ENCODE measurements at places on chromosomes 2 and 18. TPM values are rescaled to one million over a fixed set of nuclear protein-coding genes. Genes with fewer than 3 reads are reported as not detected.
A peak's percentile ranks its signal among the peaks of the same experiment; 100 is the strongest.

DNA sequence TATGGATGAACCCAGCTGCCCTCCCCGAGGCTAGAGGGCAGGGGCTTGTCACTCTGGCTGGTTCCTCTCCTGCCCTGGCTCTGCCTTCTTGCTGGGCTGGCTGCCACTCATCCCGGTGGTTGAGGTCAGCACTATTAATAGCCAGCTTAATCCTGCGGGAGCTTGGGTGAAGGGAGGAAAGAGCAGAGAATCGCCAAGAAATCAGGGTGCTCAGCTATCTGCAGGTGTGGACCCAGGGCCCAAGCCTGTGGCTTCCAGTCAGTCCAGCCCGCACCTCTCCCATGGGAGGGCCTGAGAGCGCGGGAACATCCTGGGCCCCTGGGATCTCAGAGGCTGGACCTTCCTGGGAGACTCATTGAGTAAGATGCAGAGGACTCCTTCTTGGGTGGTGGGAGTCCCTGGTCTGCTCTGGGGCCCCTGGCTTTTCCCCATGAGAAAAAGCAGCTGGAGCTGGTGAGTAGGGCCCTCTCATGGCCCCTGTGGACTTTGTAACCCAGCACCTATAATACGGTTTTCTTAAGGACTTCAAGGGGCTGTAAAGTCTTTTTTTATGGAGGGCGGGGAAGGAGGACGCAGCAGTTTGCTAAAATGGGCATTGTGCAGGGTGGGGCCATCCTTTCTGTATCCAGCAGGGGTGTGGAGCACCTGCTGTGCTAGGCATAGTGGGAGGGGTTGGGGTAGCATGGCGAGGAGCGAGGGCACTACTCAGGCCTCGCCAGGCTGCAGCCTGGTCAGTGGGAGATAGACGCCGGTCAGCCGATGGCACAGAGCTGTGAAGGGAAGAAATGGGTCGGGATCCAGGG, 27.4 kb upstream of the CNNM3 start:
- peak; percentile 37 for DNase-seq
- no peaks in the 10 kb centered on the region for H3K27me3 ChIP-seq
- peaks cover 13% of the 10 kb centered on the region for H3K4me1 ChIP-seq
- no peak overlapping the region for H3K4me3 ChIP-seq

DNA sequence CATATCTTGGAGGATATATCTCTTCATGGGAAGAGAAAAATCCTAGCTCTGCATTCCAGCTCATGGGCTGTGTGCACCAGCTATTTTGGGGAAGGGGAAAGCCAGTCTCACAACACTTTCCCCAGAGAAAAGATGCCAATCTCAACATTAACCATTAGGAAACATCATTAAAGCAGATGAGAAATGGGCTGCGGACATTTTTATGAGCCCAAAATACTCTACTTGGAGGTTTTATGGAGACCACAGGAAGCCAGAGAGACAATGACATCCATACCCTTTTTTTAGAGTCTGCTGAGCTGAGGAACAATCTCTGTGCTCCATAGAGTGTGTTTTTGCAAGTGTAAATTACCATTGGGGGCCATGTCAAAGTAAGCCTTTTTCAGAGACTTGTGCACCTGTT, 213.7 kb downstream of the TRIB2 start:
- peaks cover 19% of the 10 kb centered on the region for H3K4me1 ChIP-seq
- no peak overlapping the region for H3K27ac ChIP-seq
- no peaks in the 10 kb centered on the region for H3K27me3 ChIP-seq

DNA sequence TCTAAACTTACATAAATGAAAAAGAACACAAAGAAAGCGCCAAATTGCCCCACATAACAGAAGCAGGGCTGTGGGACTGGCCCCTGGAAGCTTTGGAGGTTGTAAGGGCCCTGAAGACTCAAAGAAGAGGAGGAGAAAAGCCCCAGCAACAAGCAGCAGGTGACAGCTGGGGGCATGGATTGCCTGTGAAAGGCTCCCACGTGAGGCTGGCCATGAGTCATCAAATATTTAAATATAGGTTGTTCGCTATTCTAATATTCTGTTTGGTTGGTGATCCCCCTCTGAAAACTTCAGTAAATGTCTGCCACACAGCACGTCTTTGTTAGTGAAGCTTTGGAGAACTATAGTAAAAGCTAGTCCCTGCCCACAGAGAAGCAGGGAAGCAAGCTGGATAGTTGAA, 132.4 kb downstream of the MREG start:
- no peaks in the 10 kb centered on the region for H3K36me3 ChIP-seq
- no peaks in the 10 kb centered on the region for H3K27me3 ChIP-seq
- H3K4me3 ChIP-seq: no peak overlapping the region
- H3K4me1 ChIP-seq: peaks cover 51% of the 10 kb centered on the region
- H3K27ac ChIP-seq: peak overlapping the region; percentile 45

DNA sequence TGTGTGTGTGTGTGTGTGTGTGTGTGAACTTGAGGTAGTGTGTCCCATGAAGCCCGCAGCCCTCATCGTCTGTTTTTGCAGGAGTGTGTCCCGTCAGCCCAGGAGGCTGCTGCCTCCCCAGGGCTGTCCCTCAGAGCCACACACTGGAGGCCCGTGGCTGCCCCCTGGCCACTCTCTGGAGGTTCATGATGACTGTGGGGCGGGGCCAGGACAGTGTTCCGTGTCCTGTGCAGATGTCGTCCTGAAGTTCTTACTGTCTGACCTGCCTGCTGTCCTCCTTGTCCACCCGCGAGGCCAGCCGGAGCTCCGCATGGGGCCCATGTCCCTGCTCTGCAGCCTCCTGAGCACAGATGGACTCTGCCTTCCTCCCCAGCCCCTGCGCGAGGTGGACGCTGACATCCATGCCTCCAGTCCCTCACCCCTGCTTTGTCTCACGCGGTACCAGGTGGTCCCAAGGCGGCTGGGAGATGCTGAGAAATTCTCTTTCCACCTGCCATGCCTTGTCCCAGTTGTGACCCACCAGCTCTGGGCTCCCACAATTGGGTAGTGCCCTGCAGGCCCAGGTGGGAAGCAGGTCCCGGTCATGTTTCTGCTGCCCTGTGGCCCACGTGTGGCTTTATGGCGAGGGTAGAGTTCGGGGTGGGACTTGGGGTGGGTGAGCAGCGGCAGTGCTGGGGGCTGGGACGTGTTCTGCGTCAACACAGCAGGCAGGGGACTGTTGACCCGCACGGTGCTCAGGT, 92.8 kb downstream of the NFATC1 start:
- H3K27me3 ChIP-seq: no peaks in the 10 kb centered on the region
- peaks cover 13% of the 10 kb centered on the region for H3K4me1 ChIP-seq
- no peaks in the 10 kb centered on the region for H3K36me3 ChIP-seq

- no peaks in the 10 kb centered on the region for H3K36me3 ChIP-seq
- H3K27ac ChIP-seq: no peak overlapping the region
- no peak overlapping the region for H3K4me3 ChIP-seq
- no peak for DNase-seq
Measured at GRCh38 chr2:140234116-140234515, 1453.9 kb upstream of the NXPH2 start.

DNA sequence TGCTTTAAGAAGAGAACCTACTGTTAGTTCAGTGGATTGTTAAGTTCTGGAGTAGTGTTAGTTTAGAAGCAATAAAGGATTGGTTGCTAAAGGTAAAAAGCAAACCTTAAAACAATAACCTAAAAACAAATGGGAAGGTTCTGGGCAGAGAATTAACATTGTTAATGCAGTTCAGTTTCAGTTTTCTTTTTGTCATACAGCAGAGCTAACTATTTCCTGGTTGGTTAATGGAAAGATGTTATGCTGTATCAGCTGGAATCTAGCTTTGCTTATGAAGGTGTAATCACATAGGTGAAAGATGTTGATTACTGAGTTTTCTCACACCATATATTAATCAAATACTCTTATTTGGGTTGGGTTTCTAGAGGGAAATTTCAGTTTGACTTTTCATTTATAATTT, 23.8 kb downstream of the SMAD4 start:
- peaks cover 15% of the 10 kb centered on the region for H3K4me1 ChIP-seq
- no peak overlapping the region for H3K4me3 ChIP-seq
- H3K27me3 ChIP-seq: no peaks in the 10 kb centered on the region
- no peak overlapping the region for H3K27ac ChIP-seq
- peaks cover 42% of the 10 kb centered on the region for H3K36me3 ChIP-seq

DNA sequence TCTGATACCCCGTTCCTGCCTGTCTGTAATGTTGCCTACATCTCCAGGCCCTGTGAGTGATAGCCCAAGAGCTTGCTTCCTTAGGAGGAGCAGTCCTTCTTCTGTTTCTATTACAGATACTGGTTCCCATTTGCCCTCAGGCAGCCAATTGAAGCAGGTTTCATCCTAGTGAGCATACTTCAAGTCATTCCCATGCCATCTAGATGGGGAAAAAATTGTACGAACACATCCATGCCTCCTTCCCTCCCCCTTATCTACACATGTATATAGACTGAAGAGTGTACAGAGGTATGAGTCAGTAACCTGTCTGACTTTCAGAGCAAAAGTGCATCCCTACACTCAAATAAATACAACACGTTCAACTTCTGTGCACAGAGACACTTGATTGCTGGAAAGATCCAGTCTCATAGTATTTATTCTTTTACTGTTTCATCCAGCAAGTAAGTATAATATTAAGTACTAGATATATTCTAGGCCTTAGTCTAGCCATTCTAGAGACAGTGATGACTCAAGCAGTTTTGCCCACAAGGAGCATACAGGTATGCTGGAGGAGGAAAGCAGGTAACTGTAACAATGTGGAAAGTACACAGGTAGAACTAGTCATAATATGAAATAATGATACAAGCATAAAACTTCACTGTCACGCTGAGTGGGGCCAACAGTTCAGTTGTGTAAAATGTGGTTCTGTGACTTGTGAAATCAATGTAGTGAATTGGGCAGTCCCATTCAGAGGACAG, 153.4 kb downstream of the MGAT5 start:
- no peak for DNase-seq
- peaks cover 59% of the 10 kb centered on the region for H3K4me1 ChIP-seq
- H3K36me3 ChIP-seq: no peaks in the 10 kb centered on the region
- H3K4me3 ChIP-seq: no peak overlapping the region
- no peak overlapping the region for H3K27ac ChIP-seq
- H3K27me3 ChIP-seq: no peaks in the 10 kb centered on the region

DNA sequence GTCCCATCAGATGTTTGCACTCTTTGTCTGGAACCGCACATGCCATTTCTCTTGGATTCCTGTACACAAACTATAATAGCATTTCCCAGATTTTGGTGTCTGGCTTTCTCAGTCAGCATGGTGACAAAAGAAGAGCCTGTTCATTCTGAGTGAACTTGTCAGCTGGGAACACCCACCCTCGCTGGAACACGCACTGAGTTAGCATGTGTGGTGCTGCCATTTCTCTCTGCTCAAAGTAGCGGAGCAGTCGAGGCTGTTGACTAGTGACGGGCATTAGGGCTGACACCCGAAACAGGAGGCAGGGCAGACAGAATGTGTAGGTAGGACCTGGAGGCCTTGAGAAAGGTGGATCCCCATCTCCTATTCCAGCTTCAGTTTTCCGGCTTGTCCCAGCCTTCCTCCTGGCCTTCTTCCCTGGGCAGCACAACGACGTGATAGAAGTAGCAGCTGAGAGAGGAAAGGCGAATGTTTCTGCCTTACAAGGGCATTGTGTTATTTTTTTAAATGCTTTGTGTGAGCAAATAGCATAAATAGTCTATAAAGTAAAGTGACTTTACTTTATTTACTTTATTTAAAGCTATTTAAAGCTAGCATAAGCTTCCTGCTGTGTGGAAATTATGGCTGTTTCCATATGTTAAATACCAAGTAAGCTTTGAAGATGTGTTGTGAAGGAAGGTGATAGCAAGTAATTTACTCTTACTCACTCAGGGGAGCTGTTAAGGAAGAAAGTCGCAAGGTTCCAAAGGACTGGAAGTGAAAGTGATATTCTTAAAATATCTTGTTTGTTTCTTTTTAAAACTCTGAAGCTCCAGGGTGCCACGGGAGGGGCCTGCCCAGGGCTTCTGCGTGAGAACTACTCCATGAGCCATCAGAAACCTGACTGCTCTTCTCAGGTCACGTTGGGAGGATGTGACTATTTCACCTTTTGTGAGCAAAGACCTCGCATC, 272.6 kb downstream of the NEDD4L start:
- H3K4me3 ChIP-seq: no peak overlapping the region
- DNase-seq: no peak
- H3K27me3 ChIP-seq: no peaks in the 10 kb centered on the region

The HOXD10 gene
- total RNA-seq: 17.2 TPM

DNA sequence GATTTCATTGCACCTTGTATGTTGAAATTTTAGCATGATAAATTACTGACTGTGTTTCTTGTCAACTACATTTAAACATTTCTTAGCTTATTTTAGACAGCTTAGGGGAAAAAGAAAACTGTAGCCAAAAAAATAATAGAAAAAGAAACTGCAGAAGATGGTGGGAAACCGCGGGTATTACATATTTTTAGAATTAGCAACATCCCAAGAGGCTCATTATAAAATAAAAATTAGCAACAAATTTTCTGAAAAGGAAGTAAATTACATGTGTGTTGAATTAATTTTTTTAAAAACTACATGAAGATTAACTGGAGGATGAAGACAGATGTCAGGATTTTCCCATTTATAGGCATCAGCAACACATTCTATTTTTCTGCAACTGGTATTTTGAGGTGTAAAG, 4.3 kb downstream of the PELI1 start:
- H3K36me3 ChIP-seq: no peaks in the 10 kb centered on the region
- H3K27ac ChIP-seq: no peak overlapping the region
- no peaks in the 10 kb centered on the region for H3K27me3 ChIP-seq
- no peak for DNase-seq

DNA sequence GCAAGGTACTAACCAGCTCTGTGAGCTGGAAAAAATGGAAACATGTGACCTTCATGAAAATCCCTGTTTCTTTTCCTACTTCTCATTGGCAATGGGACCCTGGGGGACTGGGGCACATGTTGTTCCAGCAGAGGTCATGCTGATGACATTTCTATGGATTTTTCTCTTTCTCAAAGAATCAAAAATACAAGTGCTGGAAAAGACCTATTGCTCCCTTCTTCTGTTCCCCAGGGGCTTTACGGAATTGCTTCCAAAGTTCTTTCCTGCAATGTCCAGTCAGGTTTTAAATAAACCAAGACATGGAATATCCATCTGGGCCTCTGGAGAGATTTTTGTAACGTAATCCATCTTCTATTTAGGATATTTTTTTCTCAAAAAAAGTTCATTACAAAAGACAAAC, 1006.1 kb upstream of the CELF4 start:
- DNase-seq: no peak
- H3K27me3 ChIP-seq: no peaks in the 10 kb centered on the region
- H3K36me3 ChIP-seq: no peaks in the 10 kb centered on the region
- no peaks in the 10 kb centered on the region for H3K4me1 ChIP-seq

- no peak overlapping the region for H3K4me3 ChIP-seq
- H3K27me3 ChIP-seq: no peaks in the 10 kb centered on the region
- DNase-seq: peak; percentile 72
Measured at GRCh38 chr2:189221811-189222467, 42.4 kb upstream of the COL5A2 start.

GRCh38 chr2:236938126-236938525, 147.6 kb upstream of the COPS8 start:
- no peak overlapping the region for H3K27ac ChIP-seq
- H3K4me3 ChIP-seq: no peak overlapping the region
- DNase-seq: no peak
- H3K36me3 ChIP-seq: no peaks in the 10 kb centered on the region

The FOXD4L1 gene
- total RNA-seq: not detected

The HSBP1L1 gene
- 6.8 TPM for total RNA-seq

All from GM23248 (cell line).